DMS79 treated with DMSO at 0.1 percent for 48 hours (cell line): ENCODE measurements at places on chromosomes 6 and 20.

GRCh38 chr20:50991076-50991475, 31.8 kb downstream of the KCNG1 start:
- no peak for DNase-seq

DNA sequence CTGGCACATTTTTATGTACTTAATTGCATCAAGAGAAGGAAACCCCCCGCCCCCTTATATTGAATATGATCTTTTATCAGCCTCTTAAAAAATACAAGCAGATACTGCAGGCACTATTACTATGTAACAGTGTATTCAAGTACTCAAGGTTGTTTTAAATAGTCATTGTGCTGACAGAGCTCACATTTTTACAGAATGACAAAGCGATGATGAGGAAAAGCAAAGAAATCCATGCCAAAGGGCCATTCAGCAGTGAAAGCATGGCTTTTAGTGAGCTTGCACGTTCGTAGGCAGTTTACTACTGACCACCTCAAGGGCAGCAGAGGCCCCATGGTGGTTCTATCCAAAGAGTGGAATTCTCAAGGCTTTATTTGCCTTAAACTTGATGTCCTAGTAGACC, 146.8 kb downstream of the RPS12 start:
- DNase-seq = no peak

GRCh38 chr6:45592991-45593390, 215.3 kb upstream of the SUPT3H start:
- DNase-seq = no peak

DNA sequence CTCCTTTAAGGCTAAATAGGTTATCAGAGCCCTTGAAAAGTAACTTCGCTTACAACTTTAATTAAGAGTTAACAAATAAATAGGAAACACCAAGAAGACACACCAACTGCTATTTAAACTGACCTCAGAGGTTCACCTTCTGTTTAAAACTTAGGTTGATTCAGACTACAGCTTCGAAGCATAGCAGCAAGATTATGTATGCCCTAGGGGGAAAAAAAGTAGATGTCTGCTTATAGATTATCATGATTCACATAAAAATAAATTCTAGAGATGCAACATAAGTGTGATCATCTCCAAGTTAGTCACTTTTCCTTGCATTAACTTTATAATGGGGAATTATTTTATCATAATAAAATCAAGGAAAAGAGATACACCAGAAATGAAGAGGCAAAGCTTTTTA, 8.9 kb downstream of the PNISR start:
- no peak for DNase-seq

DNA sequence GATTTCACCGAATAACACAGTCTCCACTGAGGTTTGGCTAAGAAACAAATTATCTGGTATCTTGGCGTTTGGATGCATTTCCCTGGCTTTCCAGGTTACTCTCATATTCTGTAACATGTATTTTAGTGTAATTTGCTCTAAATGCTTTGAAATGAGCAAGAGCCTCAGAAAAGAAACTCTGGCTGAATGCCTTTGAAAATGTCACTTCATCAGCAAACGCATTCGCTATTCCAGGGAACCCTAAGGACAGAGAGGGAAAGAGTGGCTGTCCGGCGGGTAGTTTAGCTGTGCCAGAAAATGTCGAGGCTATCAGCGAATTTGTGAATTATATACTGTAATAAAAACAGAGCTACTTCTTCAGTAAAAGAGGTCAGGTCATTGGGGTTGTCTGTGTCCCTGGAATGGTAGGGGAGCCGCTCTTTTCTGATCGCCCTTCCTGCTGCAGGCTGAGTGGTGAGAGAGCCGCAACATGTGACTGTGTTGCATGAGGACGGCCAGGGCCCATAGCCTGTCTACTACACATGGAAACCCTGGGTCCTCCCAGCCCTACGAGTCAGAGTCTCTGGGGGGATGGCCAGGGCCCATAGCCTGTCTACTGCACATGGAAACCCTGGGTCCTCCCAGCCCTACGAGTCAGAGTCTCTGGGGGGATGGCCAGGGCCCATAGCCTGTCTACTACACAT, 57.3 kb downstream of the SMOC2 start:
- DNase-seq = no peak

GRCh38 chr6:67200626-67201403, 1434.3 kb upstream of the ADGRB3 start:
- DNase-seq = no peak

- DNase-seq = no peak
Observed at GRCh38 chr6:89311853-89312531, 3.1 kb downstream of the GABRR2 start.

DNA sequence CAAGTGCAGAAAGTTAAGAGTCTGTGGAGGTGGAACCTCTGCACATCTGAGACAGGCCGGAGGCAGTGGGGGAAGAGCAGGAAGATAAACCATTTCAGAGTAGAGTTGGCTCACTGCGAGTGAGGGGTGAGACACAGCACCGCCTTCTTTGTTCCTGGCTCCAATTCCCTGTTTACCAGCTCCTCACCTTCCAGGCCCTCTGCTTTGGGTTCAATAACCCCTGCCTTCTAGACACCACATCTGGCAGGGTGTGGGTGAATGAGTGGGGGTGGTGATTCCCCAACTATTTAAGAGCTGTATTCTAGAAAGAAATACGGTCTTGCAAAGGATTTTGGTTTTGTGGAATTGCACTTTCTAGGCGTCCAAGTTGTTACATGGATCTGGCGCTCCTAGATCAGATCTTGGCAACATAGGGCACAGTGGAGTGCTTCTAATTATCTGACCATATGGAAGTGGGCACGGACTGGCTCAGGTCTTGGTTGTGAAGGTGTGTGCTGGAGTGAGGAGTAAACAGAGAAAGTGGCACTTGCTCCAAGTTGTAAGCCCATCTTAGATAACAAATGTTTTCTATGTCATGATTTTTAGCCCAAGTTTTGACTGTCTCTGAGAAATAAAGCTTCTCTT, 141.6 kb upstream of the NRN1 start:
- DNase-seq = no peak

- DNase-seq = no peak
Observed at GRCh38 chr6:114000069-114000468, 29.1 kb upstream of the HDAC2 start.

GRCh38 chr6:82056567-82056966, 191.0 kb downstream of the IBTK start:
- no peak for DNase-seq

GRCh38 chr20:54726687-54727300, 251.4 kb downstream of the DOK5 start:
- no peak for DNase-seq

- no peak for DNase-seq
Observed at GRCh38 chr6:16450821-16451220, 212.4 kb downstream of the GMPR start.

- DNase-seq = no peak
Observed at GRCh38 chr6:64217721-64218620, 582.4 kb downstream of the PHF3 start.

GRCh38 chr6:53484476-53485280, 60.2 kb downstream of the GCLC start:
- DNase-seq = peak; percentile 67

- no peak for DNase-seq
Observed at GRCh38 chr20:38272398-38272797, 11.9 kb upstream of the KIAA1755 start.

GRCh38 chr6:17354700-17355403, 38.5 kb upstream of the CAP2 start:
- DNase-seq = no peak

DNA sequence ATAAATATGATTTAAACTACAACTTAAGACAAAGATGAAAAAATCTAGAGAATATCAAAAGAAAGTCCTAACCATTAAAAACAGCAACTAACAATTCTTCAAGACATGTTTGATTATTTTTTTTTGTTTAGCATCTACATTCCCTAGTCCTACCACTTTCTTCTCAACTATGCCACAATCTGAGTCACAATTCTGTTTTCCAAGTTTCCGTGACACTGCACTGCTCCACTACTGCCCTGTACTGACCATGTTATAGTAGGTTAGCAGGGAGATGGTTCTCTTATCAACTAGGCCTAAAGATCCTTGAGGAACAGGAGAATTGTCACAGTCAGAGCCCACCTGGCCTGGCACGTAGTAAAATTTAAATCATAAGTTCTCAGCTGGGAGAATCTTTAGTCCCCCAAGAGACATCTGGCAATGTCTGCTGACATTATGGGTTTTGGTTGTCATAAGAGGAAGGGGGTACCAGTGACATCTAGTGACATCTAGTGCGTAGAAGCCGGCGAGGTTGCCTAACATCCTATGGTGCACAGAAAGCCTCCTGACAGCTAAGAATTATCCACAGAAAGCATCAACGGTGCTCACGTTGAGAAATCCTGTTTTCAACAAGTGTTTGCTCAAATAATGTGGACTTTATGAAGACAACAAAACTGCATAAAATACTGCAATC, 100.5 kb downstream of the PDE10A start:
- no peak for DNase-seq

GRCh38 chr20:45344168-45344860, 3.9 kb downstream of the SDC4 start:
- DNase-seq = no peak

DNA sequence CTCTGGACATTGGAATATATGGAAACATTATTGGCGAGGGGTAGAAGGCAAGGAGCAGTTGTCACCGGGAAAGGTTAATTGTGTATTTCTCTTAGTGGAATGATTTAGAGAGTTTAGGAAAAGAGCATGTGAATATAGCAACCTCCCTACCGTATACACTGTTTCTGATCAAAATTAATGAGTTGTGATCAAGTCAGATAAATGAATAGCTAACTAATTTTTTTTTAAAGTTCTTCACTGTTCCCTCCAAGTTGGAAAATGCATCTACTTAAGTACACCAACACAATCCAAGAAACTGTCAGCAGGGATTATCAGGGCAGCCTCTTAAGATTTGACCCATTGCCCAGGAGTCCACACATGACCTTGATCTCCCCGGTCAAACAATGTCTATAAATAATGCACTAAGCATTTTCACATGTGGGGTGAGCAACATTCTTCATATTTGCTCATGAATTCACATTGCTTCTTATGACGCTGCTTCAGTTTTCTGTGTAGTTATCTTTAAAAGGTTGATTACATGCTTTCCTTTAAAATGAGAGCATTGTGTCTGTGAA, 680.8 kb upstream of the NRSN1 start:
- no peak for DNase-seq

GRCh38 chr6:92826633-92827032, 592.7 kb downstream of the EPHA7 start:
- no peak for DNase-seq

DNA sequence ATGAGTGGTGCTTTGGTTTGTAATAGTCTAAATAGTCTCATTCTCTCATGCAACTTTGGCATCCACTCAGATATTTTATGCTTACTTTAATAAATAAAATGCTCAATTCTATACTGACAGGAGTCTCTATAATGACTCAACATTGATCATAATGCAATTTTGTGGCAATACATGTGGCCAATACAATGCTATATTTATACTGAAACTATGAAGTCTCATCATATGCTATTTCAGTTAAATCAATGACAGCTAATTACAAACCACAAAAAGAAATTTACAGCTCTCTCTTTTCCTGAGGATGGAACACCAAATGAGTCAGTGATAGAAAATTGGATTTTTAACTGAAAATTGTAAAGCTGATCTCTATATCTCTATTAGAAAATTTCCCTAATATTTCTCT, 77.1 kb downstream of the WASF1 start:
- no peak for DNase-seq

- peak; percentile 23 for DNase-seq
Observed at GRCh38 chr6:122322824-122323223, 76.6 kb upstream of the HSF2 start.

DNA sequence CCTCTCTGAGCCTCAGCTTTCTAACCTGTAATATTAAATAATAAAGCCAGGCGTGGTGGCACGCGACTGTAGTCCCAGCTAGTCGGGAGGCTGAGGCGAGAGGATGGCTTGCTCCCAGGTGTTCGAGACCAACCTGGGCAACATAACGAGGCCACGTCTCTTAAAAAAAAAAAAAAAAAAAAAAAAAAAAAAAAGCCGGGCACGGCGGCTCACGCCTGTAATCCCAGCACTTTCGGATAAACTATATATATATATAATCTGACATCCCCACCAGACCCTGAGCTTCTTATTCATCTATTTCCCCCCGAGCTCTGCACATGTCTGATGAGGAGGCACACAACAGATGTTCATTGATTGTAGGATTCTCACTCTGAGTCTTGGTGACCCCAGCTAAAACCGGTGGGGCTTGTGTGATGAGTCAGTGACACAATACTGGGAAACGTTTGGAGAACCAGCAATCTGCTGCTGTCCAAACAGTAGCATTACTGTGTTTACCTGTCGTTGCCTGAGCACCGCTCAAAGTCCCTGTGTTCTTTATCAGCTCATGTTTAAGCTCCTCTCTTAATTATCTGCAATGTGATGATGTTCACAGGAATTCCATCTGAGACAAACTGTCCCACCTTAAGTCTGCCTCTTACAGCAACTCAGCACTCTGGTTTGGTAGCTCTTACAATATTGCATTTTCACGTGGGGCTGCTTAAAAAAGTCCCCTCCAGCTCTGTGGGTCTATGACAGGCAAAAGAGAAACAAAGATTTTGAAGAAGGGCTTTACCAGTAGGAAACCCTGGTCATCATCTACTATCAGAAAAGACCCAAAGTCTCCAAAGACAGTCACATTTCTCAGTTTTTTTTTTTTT, 1.0 kb upstream of the SPATA2 start:
- no peak for DNase-seq

DNA sequence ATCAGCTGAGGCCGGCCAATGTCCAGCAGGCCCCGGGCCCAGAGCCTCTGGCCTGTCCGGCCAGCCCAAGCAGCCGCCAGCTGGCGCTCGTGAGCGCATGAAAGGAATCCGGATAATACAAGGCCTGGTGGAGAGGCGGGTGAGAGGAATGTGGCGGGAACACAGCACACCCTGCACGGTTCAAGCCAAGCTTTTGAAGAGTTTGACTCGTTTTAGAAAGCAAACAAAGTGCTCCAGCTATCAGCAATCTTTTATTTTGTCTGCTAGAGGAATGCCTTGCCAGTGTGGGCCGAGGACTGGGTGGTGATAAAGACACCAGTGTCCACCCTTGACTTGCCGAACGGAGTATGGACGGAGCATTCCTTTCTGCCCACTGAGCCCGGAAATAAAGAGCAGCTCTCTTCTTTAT, 9.3 kb upstream of the NEDD9 start:
- no peak for DNase-seq

- no peak for DNase-seq
Observed at GRCh38 chr6:82571455-82571854, 207.8 kb downstream of the TPBG start.

DNA sequence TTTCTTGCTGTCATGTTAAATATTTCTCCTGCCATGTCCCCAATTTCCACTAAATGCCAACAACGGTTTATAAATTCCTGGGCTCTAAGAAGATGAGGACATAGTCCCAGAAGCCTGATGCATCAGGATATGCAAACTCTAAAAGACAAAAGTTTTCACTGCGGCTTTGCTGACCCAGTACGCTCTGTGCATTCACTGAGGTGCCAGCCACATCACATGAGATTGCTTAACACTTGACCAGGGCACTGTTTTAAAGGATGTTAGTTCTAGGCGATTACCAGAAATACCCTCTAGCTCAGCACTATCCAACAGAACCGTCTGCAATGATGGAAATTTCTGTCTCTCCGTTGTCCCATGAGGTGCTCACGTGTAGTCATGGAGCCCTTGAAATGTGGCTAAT, 19.9 kb upstream of the ADTRP start:
- no peak for DNase-seq
